ENCODE measurements at places on chromosomes 7 and 10.

DNA sequence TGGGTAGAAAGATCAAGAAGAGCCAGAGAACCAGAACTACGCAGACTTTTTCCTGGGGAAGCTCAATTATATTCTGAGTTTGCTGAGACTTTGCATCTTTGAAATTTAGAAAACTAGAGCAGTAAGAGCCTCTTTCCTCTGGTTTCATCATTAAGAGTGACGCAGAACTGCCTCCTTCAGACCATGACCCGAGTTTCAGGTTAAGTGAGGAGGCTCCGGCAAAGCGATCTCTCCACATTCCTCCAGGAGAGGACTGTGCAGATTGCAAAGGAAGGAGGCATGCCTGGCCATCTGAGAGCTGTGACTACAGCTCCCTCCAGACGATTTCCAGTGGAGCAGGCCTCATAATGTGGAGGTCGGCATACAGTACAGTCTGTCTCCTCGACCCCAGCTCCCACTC lies 115.8 kb upstream of the LANCL2 start:
- DNase-seq: no peak

- DNase-seq: peak; percentile 71
Observed at GRCh38 chr10:70480239-70480861, 1.8 kb downstream of the PALD1 start.

DNA sequence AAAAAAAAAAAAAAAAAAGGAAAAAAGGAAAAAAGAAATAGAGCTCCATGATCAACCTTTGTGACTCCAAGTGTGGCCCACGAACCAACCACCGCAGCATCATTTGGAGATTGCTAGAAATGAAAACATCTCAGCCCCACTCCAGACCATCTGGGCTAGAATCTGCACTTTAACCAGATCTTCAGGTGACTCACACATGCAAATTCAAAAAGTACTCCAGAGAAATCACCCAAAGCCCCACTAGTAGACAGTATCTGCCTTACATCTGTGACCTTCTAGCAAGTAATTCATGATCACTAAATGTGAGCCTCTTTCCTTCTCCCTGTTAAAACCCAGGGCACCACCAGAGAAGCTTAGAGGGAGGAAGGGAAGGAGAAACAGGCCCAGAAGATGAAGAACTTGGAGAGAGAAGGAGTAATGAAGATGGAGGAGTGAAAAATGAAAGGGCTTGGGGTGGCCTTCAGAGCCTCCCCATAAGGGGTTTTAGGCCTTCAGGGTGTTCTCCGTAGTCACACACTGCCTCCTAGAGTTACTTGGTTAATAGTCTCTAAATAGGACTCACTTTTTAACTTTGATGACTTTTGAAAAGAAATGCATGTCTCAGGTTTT lies 94.0 kb downstream of the SLC37A3 start:
- DNase-seq: peak; percentile 81

GRCh38 chr10:34824870-34825269 lies 9.8 kb upstream of the PARD3 start:
- no peak for DNase-seq

DNA sequence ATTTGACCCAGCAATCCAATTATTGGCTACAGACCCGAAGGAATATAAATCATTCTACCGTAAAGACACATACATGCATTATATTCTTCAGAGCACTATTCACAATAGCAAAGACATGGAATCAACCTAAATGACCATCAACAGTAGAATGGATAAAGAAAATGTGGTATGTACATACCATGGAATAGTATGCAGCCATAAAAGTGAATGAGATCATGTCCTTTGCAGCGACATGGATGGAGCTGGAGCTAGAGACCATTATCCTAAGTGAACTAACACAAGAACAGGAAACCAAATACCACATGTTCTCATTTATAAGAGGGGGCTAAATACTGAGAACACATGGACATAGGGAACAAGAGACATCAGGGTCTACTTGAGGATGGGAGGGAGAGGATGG lies 44.0 kb downstream of the LMBR1 start:
- DNase-seq: no peak

GRCh38 chr10:122838880-122839279 lies 6.8 kb downstream of the CUZD1 start:
- DNase-seq: no peak

DNA sequence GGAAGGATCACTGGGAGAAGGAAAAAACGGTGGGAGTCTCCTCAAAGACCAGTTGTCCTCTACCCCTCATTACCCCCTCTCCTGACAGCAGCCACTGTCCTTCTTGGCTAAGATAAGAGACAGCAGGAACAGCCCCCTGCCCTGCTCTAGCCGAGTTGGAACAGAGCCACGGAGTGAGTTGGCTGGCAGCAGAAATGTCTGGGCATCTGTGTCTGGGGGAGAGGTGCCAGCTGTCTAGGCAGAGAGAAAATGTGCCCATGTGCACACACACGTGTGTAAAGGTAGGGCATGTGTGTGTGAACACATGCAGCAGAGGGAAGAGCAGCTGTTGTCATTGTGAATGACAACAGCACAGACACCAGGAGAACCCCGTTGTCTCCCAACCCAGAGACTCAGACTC lies 9.4 kb upstream of the HILPDA start:
- DNase-seq: no peak

DNA sequence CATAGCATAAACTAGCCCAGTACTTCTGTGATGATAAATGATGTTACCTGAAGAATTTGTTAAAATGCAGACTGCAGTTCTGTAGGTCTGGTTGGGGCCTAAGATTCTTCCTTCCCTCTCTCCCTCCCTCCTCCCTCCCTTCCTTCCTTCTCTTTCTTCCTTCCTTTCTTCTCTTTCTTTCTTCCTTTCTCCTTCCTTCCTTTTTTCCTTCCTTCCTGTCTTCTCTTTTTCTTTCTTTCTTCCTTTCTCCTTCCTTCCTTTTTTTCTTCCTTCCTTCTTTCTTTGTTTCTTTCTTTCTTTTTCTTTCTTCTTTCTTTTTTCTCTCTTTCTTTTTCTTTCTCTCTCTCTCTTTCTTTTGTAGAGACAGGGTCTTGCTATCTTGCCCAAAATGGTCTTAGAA lies 3.7 kb upstream of the SLC25A28 start:
- no peak for DNase-seq

- DNase-seq: no peak
Observed at GRCh38 chr10:127027786-127028185, 122.6 kb downstream of the DOCK1 start.

GRCh38 chr10:122361046-122361445 lies 13.5 kb upstream of the PLEKHA1 start:
- no peak for DNase-seq

- DNase-seq: no peak
Observed at GRCh38 chr10:69025370-69025896, 36.8 kb downstream of the KIFBP start.

DNA sequence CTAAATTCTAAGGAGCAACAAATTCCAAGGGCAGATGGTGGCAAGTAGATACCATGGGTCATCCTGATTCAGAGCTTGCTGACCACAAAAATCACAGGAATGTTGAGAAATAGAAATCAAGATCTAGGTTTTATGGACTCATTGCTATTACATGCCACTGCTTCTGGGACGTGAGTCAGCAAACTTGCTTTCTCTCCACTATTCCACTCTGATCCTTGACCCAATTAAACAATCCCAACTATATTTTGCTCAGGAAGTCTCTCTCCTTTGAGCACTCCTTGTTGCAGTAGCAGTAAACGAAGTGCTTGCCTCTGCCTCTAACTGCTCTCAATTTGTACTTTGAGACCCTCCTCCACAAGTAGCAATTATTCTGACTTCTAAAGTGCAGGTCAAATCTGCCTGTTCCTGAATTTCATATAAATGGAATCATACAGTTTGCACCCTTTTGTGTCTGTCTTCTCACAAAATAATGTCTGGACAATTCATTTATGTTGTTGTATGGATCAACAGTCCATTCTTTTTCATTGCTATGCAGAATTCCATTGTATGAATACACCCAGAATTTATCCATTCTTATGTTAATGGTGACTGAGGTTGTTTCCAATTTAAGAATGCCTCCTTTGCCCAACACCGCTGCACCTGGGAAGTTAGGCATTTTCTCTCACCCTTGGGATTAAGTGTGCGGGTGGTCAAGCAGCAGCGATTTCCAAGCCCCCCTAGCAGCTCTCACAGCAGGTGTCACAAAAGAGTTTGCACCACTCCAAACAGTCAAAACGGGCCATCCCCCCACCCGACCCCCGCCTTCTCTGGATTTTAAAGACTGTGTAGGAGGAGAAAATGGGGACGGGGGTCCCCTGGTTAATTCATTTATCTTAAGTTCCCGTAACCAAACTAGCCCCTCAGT lies 35.9 kb downstream of the ACSM6 start:
- DNase-seq: no peak

DNA sequence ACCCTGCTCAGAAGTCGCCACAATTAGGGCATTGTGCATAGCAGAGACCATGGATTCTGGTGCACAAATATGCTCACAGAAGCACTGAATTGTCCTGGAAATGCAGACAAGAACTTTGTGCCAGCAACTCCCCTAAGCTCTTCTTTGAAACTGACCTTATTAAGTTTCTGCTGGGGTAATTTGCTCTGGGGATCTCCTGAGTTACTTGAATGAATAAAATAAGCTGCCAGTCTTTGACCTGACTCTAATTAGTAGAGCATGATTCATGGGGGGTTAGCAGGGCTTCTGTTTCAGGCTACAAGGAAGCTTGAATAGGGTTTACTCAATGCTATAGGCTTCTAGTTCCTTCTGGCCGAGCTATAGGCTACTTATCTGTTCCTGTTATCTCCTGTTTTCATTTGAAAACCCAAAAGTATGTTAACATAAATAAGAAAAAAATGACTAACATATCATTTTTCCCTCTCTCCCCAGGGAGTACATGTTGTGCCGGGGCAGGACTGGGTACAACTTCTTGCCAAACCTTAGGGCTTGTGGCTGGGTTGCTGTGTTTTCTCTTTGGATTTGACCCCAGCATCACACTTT lies 169.0 kb upstream of the TMEM229A start:
- DNase-seq: no peak

Data from B cell (primary cell).